Activated T-helper 1 cell treated with anti-CD3 and anti-CD28 coated beads, Interleukin-12 subunit alpha, Interleukin-12 subunit beta, Interleukin-2, Interleukin-4 antibody, amounts not matched to agents 30 ng/mL and 10 ng/mL and 1 ng/mL, durations not matched to agents 14 hours and 24 hours and 36 hours (primary cell): ENCODE measurements at places on chromosomes 16 and 17.

- H3K36me3 ChIP-seq: no peaks in the 10 kb centered on the region
- DNase-seq: no peak
- no peaks in the 10 kb centered on the region for H3K4me1 ChIP-seq
- H3K4me3 ChIP-seq: no peak overlapping the region
- H3K27ac ChIP-seq: no peak overlapping the region
Observed at GRCh38 chr17:50638966-50639713, 4.5 kb downstream of the ABCC3 start.

DNA sequence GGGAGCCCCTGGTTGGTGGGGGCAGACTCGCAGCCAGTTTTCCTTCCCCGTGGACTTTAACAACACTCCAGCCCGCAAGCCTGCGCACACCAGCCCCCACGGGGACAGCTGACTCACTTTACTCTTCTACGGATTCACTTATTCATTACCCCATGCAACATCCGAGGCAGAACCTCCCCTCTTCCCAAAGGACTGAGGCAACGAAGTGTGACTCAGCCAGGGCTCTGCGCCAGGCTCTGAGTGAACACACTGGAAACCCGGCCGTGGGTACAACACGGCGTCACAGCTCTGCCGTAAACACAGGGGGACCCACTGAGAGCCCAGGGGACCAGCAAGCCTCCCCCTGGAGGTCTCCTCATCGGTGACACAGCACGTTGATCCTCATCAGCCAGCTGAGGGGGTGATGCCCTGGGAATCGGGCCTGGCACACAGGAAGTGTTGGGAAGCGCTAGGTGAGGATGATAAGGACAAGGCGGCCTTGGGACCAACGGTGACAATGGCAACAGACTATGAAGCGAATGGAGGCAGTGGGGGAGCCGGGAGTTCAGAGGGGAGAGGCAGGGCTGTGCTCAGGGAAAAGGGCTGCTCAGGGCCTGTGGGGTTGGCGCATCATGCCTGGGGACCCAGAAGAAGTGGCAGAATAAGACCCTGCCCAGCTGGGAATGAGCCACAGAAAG lies 14.6 kb downstream of the COTL1 start:
- peak overlapping the region; percentile 69 for H3K27ac ChIP-seq
- H3K27me3 ChIP-seq: no peaks in the 10 kb centered on the region
- DNase-seq: no peak
- H3K4me3 ChIP-seq: no peak overlapping the region

DNA sequence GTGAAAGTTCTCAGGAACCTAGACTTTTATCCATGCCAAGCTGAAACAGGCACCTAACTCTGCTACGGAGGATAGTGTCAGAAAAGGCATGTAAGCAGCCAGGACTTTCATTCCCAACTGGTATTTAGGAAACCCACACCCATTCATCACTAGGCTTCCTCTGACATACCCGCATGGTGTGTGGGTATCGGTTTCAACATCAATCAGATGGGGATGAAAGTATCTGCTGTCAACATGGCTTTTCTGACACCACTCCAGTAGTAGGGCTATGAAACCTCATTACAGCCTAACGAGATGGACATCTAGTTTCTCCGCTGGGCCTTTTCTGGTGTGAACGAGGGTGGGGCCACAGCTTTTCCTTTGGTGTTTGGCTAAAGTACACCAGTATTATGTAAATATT lies 1178.3 kb downstream of the CDH11 start:
- DNase-seq: no peak
- H3K36me3 ChIP-seq: no peaks in the 10 kb centered on the region
- no peak overlapping the region for H3K4me3 ChIP-seq
- no peaks in the 10 kb centered on the region for H3K27me3 ChIP-seq

- no peak overlapping the region for H3K27ac ChIP-seq
- no peaks in the 10 kb centered on the region for H3K4me1 ChIP-seq
- no peak for DNase-seq
- H3K27me3 ChIP-seq: peaks cover 19% of the 10 kb centered on the region
- peaks cover 1% of the 10 kb centered on the region for H3K36me3 ChIP-seq
- no peak overlapping the region for H3K4me3 ChIP-seq
Observed at GRCh38 chr17:77033892-77034404, 106.8 kb upstream of the SEC14L1 start.

- no peak for DNase-seq
- H3K36me3 ChIP-seq: no peaks in the 10 kb centered on the region
- H3K4me1 ChIP-seq: peaks cover 23% of the 10 kb centered on the region
- no peaks in the 10 kb centered on the region for H3K27me3 ChIP-seq
- no peak overlapping the region for H3K27ac ChIP-seq
- no peak overlapping the region for H3K4me3 ChIP-seq
Observed at GRCh38 chr16:2843526-2843925, 13.4 kb downstream of the ZG16B start.

DNA sequence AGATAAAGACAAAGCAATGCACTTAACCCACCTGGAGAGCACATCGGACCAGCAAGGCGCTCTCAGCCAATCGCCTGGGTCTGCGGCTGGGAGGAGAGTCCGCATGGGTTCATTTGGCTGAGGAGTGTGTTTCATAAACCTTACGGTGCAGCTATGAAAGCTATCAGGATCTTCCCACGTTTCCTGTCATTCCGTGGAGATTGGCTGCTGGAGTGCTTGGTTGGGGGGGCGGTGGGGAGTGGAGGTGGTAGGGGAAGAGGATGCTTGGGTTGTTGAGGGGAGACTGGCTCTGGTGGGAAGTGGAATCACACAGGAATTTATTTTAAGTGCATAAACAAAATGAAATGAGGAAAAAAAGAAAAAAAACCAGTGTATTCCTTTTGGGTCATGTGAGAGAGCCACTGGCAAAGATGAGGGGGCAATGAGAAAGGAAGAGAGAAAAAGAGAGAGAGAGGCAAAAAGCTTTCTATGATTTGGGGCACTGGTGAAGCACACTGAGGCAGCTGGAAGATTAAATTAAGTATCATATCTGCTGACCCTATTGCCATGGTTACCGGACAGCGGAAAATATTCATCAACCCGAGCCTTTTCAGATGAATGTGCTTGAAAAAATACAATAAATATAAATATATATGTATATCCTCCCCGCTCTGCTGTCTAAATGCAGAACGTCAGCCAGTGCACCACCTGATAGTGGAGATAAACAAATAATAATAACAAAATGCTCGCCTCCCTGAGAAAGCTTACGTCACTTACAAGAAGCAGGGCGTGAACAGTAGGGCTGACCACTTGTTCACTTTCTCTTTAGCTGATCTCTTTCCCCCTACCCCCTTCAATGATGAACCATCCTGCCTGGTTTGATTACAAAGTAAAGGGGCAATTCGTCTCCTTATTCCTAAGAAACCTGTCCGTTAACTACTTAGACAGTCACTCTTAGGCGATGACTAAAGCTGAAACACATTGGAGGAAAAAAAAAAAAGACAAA lies 457.0 kb upstream of the ZFHX3 start:
- no peaks in the 10 kb centered on the region for H3K4me1 ChIP-seq
- no peaks in the 10 kb centered on the region for H3K36me3 ChIP-seq
- DNase-seq: no peak
- peaks cover 2% of the 10 kb centered on the region for H3K27me3 ChIP-seq

- no peak overlapping the region for H3K4me3 ChIP-seq
- H3K27ac ChIP-seq: peak overlapping the region; percentile 56
- no peak for DNase-seq
- H3K4me1 ChIP-seq: peaks cover 67% of the 10 kb centered on the region
Observed at GRCh38 chr17:57270801-57271245, 14.5 kb downstream of the MSI2 start.

- no peaks in the 10 kb centered on the region for H3K36me3 ChIP-seq
- DNase-seq: no peak
- H3K27ac ChIP-seq: peak overlapping the region; percentile 52
- no peak overlapping the region for H3K4me3 ChIP-seq
- no peaks in the 10 kb centered on the region for H3K4me1 ChIP-seq
Observed at GRCh38 chr16:65122724-65123395, 997 bp upstream of the CDH11 start.

DNA sequence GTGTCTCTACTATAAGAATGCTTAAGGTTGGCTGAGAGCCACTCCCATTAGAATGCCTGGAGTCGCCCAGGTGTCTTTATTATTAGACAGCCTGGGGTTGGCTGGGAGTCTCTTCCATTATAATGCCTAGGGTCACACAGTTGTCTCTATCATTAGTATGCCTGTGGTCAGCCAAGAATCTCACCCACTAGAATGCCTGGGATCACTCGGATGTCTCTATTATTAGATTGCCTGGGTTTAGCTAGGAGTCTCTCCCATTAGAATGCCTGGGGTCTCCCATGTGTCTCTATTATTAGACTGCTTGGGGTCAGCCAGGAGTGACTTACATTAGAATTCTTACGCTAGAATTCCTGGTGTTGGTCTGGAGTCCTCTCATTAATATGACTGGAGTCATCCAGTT lies 2255.3 kb downstream of the TP53TG3F start:
- H3K4me3 ChIP-seq: no peak overlapping the region
- H3K27me3 ChIP-seq: no peaks in the 10 kb centered on the region
- no peak overlapping the region for H3K27ac ChIP-seq
- no peaks in the 10 kb centered on the region for H3K36me3 ChIP-seq
- no peak for DNase-seq

GRCh38 chr17:12599186-12599920 lies 66.3 kb upstream of the MYOCD start:
- DNase-seq: no peak
- H3K27me3 ChIP-seq: no peaks in the 10 kb centered on the region
- no peak overlapping the region for H3K4me3 ChIP-seq
- H3K27ac ChIP-seq: no peak overlapping the region
- no peaks in the 10 kb centered on the region for H3K36me3 ChIP-seq

DNA sequence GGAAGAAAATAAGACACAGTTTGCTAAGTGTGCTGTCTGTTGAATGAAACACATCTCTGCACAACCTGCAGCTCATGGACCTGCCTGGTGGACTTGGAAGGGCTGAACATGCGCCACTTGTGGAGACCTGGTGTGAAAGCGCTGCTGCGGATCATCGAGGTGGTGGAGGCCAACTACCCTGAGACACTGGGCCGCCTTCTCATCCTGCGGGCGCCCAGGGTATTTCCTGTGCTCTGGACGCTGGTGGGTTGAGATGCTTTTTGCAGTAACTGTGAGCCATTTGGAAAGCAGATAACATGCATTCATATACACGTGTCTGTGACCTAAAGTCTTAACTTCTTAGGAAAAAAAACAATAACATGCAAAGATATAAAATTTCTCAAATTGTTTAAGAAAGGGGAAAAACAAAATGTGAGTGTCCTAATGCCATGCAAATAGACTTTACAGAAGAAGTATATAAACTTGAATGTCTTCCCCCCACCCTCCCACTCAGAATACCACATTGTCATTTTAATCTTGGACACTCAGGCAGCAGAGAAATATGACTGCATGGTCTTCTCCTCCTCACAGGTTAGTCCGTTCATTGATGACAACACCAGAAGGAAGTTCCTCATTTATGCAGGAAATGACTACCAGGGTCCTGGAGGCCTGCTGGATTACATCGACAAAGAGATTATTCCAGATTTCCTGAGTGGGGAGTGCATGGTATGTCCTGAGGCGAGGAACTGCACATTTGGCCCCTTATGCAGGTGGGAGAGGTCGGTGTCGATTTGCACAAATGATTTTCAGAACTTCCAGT lies 65.6 kb downstream of the SEC14L1 start:
- no peak overlapping the region for H3K27ac ChIP-seq
- H3K4me1 ChIP-seq: no peaks in the 10 kb centered on the region
- no peaks in the 10 kb centered on the region for H3K27me3 ChIP-seq
- no peak for DNase-seq
- peaks cover 51% of the 10 kb centered on the region for H3K36me3 ChIP-seq
- H3K4me3 ChIP-seq: no peak overlapping the region

GRCh38 chr16:70589998-70590471 lies 56.3 kb upstream of the IL34 start:
- H3K36me3 ChIP-seq: no peaks in the 10 kb centered on the region
- H3K27me3 ChIP-seq: no peaks in the 10 kb centered on the region
- no peak overlapping the region for H3K27ac ChIP-seq
- no peaks in the 10 kb centered on the region for H3K4me1 ChIP-seq

GRCh38 chr17:65998675-65999074 lies 193.3 kb downstream of the CEP112 start:
- no peak for DNase-seq
- H3K27ac ChIP-seq: no peak overlapping the region
- H3K27me3 ChIP-seq: no peaks in the 10 kb centered on the region
- H3K4me3 ChIP-seq: no peak overlapping the region
- no peaks in the 10 kb centered on the region for H3K36me3 ChIP-seq

- no peak overlapping the region for H3K27ac ChIP-seq
- peaks cover 13% of the 10 kb centered on the region for H3K4me1 ChIP-seq
- no peak overlapping the region for H3K4me3 ChIP-seq
- H3K27me3 ChIP-seq: no peaks in the 10 kb centered on the region
- peaks cover 13% of the 10 kb centered on the region for H3K36me3 ChIP-seq
Observed at GRCh38 chr16:69307856-69308255, 3.3 kb upstream of the VPS4A start.

DNA sequence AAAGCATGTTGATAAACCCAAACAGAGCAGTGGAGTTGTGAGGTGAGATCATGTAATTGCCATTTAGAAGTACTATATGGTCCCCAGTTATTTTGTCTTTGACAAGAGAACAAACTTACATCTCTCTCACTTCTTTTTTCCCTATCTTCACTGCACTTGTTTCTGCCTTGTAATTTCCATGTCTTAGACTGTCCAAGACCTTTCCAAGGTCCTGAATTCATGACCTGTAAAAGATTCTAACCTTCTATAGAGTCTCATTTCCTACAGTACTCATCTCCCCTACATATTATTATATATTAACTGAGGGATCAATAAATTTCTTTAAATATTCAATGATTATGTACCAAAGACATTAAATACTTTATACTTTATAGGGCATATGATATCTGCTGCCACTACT lies 295.3 kb upstream of the KIF2B start:
- H3K27me3 ChIP-seq: no peaks in the 10 kb centered on the region
- H3K4me3 ChIP-seq: no peak overlapping the region
- H3K36me3 ChIP-seq: no peaks in the 10 kb centered on the region
- H3K4me1 ChIP-seq: no peaks in the 10 kb centered on the region
- H3K27ac ChIP-seq: no peak overlapping the region

- H3K4me3 ChIP-seq: no peak overlapping the region
- no peak overlapping the region for H3K27ac ChIP-seq
- no peak for DNase-seq
- no peaks in the 10 kb centered on the region for H3K27me3 ChIP-seq
Observed at GRCh38 chr17:19381741-19382444, 3.6 kb downstream of the MAPK7 start.

DNA sequence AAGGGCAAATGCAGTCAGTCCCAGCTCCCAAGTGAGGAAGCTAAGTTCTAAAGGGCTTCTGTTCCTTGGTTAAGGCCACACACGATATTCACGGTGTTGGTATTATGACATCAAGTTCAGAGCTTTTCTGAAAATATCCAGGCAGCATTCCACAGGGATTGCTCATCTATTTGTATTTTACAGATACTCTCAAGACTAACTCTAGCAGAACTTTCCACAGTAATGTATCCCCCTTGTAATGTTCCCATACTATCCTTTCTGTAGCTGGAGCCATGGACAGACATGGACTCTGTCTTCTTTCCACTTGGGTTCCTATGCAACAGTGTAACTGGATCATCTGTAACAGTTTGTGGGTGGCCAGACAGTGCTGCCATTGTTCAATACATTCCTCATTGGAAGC lies 13.5 kb downstream of the SDR42E1 start:
- DNase-seq: no peak
- H3K27ac ChIP-seq: no peak overlapping the region
- H3K4me3 ChIP-seq: no peak overlapping the region
- H3K4me1 ChIP-seq: no peaks in the 10 kb centered on the region
- no peaks in the 10 kb centered on the region for H3K27me3 ChIP-seq

GRCh38 chr16:89920723-89921122 lies 2.1 kb downstream of the MC1R start:
- peaks cover 2% of the 10 kb centered on the region for H3K36me3 ChIP-seq
- peak overlapping the region; percentile 51 for H3K4me3 ChIP-seq
- no peak overlapping the region for H3K27ac ChIP-seq
